ENCODE measurements at places on chromosomes 4 and X.

DNA sequence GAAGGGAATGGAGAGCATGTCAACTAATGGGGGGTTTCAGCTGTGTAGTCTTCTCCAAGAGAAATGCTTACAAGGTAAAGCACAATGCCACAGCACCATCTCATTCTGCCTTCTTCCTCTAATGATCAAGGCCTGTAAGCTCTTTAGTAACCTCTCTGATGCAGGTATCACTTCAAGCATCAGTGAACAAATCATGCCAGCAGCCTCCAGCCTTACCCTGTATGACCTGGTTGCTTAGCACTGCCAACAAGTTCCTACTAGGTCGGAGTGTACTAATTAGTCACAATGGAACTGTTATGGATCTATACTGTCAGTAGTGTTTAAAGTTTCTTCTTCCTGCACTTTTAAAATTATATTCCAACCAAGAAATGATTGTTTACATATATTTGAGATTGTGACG is 197.7 kb downstream of the GRID2 start:
- no peak for DNase-seq

GRCh38 chr4:38982361-38983095 is 49.7 kb downstream of the TMEM156 start:
- peak; percentile 15 for DNase-seq

DNA sequence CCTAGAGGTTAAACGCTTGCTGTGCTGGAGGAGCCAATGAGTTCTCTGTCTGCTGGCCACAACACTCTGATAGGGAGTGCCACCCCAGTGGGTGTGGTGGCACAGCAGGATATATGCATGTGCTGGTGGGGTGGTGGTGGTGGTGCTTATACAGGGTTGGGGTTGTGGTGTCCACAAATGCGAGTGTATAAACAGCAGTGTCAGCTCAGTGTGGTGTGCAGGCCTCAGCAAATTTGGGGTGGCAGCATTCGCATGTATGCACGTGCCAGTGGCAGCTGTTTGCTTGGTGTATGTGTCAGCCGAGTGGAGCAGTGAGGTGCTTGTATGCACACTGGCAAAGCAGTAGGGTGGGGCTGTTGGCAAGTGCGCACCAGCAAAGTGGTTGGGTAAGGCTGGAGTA is 157.4 kb downstream of the FAM47A start:
- no peak for DNase-seq

- DNase-seq: no peak
Observed at GRCh38 chr4:85508654-85509053, 33.7 kb downstream of the ARHGAP24 start.

DNA sequence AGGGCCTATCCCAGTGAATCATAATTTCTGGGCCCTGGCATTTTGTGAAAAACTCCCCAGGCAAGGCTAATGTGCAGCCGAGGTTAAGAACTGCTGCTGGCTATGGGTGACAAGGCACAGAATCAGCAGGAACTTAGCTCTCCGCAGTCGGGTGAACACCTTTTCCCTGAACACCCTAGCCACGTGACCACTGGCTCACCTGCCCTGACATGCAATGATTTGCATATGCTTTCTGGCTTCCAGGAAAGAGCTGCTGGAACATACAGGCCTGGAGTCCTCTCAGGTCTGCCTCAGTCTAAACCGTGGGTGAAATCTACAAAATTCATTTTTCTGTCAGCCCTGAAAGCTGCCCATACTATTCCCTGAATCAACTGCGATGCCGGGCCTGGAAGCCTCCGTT is 56.6 kb downstream of the ZNF827 start:
- no peak for DNase-seq

GRCh38 chr4:173834151-173834550 is 304.1 kb upstream of the HAND2 start:
- DNase-seq: no peak

GRCh38 chr4:16382571-16382970 is 156.3 kb upstream of the TAPT1 start:
- DNase-seq: no peak

GRCh38 chrX:25650216-25650820 is 487.8 kb upstream of the MAGEB18 start:
- DNase-seq: no peak

DNA sequence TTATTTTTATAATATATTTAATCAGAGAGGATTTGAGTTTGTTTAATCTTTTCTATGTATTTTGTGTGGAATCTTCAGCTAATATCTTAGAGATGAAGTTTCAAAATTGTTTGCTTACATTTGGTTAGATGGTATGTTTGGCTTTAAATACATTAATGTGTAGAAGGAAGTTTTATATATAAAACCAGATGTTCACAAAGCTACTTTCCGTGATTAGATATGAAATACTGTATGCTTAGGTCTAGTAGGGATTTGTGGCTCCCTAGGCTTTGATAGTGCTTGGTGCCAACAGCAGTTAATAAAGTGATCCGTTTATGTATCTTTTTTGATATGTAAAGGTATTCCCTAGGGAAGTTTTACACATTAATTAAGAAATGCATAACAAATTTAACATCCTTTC is 223.0 kb downstream of the ARHGAP10 start:
- DNase-seq: no peak

- no peak for DNase-seq
Observed at GRCh38 chrX:18973527-18974192, 10.3 kb downstream of the PHKA2 start.

DNA sequence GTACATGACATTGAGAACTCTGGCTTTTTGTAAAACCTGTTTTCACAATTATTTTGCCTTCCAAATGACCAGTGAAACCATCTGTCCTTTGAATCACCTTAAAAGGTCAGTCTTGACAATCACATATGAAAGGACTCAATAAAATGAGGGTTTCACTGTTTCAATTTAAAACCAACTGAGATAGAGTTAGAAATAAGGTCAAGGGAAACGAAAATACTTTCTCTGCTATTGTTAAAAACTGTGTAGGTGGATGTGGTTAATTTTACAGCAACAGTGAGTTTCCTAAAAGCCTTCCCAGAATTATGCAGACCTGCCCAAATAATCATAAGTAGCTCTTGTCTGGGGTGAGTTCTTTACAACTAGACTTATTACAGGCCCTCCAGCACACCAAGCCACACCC is 839.9 kb downstream of the RAB28 start:
- no peak for DNase-seq

- DNase-seq: no peak
Observed at GRCh38 chr4:109207061-109207460, 95.4 kb downstream of the COL25A1 start.

DNA sequence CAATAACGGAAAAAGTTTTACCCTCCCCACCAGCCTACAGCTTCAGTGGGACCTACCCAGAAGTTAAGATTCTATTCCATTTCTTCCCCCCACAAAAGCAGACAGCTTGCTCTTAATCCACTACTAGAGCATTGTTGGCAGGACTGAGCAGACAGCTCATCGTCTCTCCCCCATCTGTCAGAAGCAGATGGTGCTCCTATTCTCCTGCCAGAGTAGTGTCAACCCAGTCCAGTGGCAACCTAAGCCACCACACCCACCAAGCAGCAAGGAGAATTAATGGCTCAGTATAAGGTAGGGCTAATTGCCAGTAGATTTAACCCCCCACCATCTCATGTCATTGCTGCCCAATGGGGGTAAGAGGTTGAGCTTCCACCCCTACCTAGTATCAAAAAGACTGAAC is 62.0 kb downstream of the AWAT2 start:
- DNase-seq: no peak

- DNase-seq: no peak
Observed at GRCh38 chrX:7730071-7730470, 112.9 kb upstream of the VCX start.

- no peak for DNase-seq
Observed at GRCh38 chr4:16833722-16834121, 64.7 kb downstream of the LDB2 start.

- DNase-seq: no peak
Observed at GRCh38 chr4:6279582-6280289, 10.1 kb downstream of the WFS1 start.

GRCh38 chr4:155271557-155271956 is 63.1 kb downstream of the NPY2R start:
- no peak for DNase-seq

- peak; percentile 85 for DNase-seq
Observed at GRCh38 chr4:88211473-88212252, 53.2 kb upstream of the ABCG2 start.

- DNase-seq: peak; percentile 1
Observed at GRCh38 chrX:149570668-149571067, 16.6 kb downstream of the MAGEA9B start.

GRCh38 chr4:26871611-26872010 is 11.0 kb downstream of the STIM2 start:
- no peak for DNase-seq

DNA sequence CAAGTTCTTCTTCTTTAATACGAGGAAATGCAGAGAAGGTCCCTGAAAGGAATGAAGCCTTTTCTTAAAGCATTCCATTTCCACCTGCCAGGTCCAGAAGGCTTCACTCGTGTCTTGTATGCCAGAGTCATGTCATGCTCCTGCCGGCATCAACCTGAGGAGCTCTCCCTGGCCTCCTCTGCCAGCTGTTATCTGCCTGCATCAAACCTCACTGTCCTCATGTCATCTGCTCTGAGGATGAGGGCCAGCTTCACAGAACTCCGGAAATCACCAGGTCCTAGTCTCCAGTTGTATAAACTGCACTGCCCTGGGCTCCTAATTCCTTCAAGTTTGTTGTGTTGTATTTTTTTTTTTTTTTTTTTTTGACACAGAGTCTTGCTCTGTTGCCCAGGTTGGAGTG is 20.0 kb upstream of the S100G start:
- no peak for DNase-seq

DNA sequence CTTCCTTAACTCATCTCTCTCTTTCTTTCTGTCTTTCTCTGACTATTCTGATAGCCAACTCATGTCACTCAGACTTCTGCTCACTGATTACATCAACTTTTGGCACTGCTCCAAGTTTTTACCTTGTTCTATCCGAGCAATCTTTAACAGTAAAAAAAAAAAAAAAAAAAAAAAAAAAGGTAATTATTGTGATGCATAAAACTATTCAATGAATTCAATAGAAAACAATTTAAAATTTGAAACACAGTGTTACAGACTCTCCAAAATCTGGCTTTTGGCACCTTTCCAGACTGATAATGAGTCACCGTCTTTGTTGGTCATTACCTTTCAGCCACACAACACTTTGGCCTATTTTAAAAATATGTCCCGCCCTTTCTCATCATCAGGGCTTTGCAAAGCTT is 229.5 kb downstream of the GALNTL6 start:
- no peak for DNase-seq

DNA sequence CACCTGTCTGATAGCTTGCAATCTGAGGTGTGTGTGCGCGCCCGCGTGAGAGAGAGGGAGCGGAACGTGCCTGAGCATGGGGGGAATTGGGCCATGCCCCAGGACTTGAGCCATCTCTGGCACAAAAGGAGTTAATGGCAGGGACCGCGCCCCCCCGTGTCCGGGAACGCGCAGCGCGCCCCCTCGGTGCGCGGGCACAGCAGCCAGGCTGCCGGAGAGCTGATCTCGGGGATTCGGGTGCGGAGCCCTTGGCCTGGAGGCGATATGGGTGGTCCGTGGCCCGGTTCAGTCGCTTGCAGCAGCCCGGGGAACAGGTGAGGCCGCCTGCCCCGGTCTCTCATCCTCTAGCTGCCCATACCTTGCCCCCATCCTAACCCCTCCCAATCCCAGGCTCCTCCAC is at the start of gene NLGN3:
Gene NLGN3 (plus strand): TSS at position 191 of the 400 bp plus-strand sequence. CDS start 2,909 bp downstream, outside the sequence.
- no peak for DNase-seq

Data from suppressor macrophage treated with lipopolysaccharide for 4 hours (primary cell).